GM23338 (cell line): ENCODE measurements at places on chromosomes 7 and 10. TPM values are rescaled to one million over a fixed set of nuclear protein-coding genes. Genes with fewer than 3 reads are reported as not detected.

Gene VWA2
- polyA plus RNA-seq, result 0.35 and 0.48 TPM in 2 replicates

Gene PDE1C
- not detected in 2 replicates for polyA plus RNA-seq

Gene KNDC1
- polyA plus RNA-seq, result 1.8 and 1.9 TPM in 2 replicates

GRCh38 chr10:98901441-98902110, 334.1 kb downstream of the HPSE2 start:
- DNase-seq, result no peak

DNA sequence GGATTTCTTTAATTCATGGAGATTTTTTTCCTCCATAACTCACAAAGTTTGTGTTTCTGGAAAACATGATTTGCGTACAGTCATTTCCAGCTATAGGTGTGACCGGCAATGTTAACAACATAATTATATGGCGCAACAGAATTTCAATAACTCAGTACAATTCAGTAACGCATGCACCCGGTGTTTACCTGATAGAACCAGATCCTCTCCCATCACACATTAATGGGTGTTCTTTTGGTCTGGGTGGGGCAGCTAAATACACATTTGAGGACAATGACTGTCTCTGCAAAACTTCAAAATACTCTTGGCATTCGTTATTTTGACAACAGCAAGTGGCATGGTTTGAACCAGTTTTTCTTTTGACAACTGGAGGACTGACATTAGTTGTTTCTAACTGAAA, 102.3 kb downstream of the KLF6 start:
- no peak for DNase-seq

Gene CASP2
- polyA plus RNA-seq, result 13.7 and 17.7 TPM in 2 replicates

- no peak for DNase-seq
Measured at GRCh38 chr7:39211581-39211980, 233.9 kb downstream of the POU6F2 start.

Gene POU6F2
- 5.0 and 7.3 TPM in 2 replicates for polyA plus RNA-seq

- DNase-seq, result no peak
Measured at GRCh38 chr10:116784651-116785050, 42.3 kb upstream of the HSPA12A start.

Gene KLHL7
- polyA plus RNA-seq, result 85.8 and 92.5 TPM in 2 replicates

DNA sequence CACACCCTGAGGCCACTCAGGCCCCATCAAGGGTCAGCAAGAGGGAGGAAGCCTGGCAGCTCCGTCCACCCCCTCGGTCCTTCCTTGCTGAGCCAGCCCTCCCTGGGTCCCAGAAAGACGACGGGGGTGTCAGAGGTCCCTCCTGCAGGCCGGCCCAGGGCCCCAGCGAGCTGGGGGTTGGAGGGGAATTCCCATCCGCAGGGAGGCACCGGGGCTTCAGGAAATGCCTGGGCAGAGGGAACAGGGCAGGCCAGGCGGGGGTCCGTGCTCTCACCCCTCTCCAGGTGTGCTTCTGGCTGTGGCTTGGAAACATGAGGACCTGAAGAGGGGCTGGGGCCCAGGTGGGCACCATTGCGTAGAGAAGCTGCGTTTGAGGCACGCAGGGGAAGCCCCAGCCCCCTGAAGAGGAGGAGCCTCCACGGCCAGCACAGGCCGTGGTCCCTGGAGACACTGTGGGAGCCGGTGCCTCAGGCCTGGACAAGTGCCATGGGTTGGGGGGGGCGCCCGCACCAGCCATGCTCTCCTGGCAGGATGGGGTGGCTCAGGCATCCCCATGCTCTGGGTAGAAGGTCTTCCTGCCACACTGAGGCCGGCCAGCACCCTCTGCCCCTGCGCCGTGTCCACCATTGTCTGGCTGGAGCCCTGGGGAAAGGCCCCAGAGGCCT, 66.7 kb downstream of the PDGFA start:
- DNase-seq, result no peak

GRCh38 chr7:140404565-140405065, 757 bp downstream of the RAB19 start:
- DNase-seq, result no peak

- peak; percentile 90 for DNase-seq
Measured at GRCh38 chr10:97791824-97792721, 20.3 kb upstream of the SFRP5 start.

- peak; percentile 60 for DNase-seq
Measured at GRCh38 chr7:31175672-31176071, 123.6 kb downstream of the ADCYAP1R1 start.

DNA sequence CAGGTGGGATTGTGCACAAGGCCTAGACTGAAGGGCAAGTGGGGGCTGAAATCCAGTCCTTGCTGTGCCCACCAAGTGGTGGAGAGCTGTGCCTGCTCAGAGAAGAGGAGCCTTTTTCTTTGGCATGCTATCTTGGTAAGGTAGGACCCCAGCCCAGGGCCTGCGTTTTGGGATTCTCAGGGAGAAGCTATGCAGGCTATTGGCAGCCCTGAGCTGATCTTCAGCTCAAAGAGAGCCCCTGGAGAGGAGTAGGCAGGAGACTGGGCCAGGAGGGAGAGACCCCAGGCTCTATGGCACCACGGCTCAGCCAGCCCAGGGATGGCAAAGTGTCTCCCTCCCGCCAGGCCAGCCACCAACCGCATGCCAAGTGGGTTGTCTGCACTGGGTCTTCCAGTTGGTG, 119.2 kb upstream of the PCBD1 start:
- no peak for DNase-seq

DNA sequence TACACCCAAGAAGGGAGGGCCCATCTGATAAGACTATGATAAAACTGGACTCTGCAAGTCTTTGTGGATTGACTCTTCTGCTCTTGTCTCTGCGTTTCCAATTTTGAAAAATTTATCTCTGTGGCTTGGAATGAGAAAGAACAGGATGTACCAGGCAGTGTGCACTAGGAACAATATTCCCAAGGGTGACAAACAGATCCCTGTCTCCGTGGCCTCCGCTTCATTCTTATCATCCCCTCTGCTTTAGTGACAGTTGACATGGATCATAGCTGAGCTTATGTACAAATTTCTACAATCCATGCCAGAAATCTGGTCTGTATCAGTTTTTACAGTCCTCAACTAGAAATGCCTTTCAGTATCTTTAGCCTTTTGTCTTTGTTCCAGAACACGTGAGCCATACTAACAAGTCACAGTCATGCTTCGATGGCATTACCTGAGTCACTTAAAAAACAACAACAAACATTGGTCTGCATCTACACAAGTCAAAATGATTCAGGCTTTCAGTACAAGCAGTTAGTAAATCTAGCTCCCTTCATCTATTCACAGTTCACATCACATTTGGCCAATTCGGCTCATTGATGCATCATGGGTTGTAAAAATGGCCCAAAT, 393.6 kb upstream of the CELF2 start:
- DNase-seq, result no peak

Gene SPDYE1
- polyA plus RNA-seq, result 1.4 and 1.6 TPM in 2 replicates

DNA sequence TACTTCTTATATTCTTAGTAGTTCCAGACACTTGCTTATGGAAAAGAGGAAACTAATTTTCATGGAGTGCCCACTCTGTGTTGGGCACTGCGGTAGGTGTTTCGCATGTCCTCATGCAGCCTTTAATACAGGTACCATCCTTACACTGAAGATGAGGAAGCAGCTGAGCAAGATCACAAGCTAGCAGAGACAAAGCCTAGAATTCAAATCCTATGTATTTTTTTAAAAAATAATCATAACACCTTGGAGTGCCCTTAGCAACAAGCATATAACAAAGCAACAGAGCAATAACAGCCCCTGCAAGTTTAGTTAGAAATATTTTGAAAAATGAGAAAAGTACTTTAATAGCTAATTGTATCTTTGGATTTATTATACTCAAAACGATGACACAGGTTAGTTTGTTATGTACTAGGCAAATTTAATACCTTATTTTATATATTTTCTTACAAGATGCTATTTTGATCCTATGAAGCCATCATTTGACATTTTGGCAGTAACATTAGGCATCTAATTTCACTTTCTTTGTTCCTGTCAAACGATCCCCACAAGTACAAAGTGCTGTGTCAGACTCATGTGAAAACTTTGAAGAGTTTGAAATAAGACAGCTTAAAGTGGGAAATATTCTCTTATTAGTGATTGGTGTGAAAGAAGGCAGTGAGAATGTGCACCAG, 245.8 kb downstream of the CDK14 start:
- DNase-seq, result no peak

Gene MACROH2A2
- polyA plus RNA-seq, result 11.6 and 12.5 TPM in 2 replicates

Gene EIF5AL1
- polyA plus RNA-seq, result 20.4 and 21.4 TPM in 2 replicates

DNA sequence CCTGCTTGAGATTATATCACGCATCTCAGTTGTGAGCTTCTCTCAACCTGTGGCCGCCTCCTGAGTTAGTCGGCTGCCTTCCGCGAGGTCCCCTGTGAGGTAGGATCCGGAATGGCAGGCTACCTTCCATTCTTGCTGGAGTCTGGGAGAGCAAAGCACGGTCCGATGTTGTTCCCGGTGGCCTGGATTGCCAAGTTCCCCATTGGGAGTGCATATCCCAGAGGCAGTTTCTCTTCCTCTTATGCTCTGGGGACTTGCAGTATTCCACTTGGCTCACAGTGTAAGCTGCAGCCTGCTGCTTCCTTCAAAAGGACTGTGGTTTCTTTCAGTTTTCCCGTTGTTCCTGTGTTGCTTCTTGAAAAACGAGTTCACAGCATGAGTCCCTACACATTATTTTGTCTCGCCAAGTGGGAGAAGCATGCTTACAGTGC, 225.4 kb upstream of the ZWINT start:
- peak; percentile 53 for DNase-seq

Gene HHEX
- polyA plus RNA-seq, result 0.99 and 2.0 TPM in 2 replicates

DNA sequence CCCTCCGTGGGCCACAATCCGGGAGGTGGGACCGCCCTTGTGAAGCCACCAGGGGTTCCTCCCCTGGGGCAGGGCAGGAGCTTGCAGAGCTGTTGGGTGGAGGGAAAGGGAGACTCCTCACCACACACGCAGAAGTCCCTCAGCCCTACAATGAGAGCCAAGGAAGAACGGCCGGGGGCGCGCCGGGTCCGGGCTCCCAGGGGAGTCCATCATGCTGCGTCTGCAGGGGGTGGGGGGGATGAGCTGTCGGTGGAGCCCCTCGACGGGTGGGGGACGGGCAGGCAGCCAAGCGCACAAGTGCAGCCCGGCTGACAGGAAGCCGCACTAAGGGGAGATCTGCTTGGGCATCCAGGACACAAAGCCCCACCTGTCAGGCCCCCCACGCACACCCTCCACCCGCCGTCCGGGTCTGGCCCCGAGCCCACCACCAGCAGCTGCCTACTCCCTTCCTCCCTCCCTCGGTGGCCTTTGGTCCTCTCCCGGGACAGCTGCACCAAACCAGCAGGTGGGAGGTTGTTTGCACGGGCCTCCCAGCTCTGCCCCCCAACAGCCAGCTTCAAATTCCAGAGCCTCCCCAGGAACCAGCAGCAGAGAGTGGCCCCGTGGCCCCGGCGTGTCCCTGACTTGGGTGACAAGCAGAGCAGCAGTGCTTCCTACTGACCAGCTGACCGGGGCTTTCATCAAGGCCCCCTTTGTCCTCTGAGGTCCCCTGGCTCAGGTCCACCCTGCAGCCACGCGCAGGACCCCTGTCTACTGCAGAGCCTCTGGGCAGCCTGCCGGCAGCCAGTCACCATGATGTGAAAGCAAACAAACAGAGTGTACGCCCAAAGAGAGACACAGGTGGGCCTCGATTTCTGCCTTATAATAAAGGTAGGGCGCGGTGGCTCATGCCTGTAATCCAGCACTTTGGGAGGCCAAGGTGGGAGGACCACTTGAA, 50.3 kb downstream of the HIP1 start:
- DNase-seq, result no peak

GRCh38 chr7:155269766-155270585, 27.7 kb upstream of the INSIG1 start:
- no peak for DNase-seq

DNA sequence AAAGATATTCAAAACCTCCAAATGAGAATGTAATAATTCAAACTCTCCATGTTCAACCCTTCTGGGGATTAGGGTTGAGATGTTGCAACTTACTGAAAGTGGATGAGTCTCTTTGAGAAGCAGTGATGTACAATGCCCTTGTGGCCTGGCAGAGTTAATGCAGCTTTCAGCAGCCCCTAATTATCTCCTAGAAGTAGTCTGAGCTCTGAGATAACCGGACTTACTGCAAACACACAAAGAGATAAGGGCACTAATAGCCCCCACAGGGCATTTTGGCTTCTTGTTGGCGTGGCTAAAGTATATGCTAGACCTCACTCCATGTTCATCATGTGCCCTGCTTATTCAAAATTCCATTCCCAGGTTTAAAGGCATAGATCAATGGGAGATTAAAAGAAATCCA, 404.7 kb downstream of the NEBL start:
- peak; percentile 28 for DNase-seq

GRCh38 chr10:57579926-57580325, 687.8 kb downstream of the IPMK start:
- peak; percentile 86 for DNase-seq

DNA sequence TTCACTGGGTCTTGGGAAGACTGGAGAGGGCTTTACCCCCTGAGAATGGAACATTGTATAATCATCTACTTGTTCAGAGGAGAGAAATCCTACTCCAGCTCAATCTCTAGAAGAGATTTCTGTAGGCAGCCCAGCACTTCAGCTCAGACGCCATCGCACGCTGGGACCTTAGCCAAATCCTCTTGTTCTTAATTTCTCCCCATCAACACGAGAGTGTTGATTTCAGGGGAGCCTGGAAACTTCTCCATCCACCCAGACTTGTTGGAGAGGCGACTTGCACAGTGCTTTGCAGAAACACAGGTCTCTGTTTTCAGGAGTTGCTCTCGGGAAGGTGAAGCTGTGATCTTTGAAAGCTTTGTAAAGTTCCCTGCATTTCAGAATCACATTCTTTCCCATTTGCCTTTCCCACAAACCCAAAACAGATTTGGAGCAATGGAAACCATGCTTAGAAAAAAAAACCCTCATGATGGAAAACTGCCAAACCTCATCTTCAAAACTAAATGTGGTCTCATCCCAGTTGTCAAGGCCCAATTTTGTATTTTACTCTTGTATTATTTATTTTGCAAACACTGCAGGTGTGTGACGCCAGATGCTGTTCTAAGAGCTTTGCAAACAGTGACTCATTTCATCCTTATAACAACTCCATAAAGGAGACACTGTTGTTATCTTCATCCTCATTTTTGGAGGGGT, 60.9 kb downstream of the CALML3 start:
- DNase-seq, result no peak
